NCI-H2171 (cell line): ENCODE measurements at places on chromosomes 2 and 18.

GRCh38 chr2:177165061-177165583 is 47.5 kb upstream of the HNRNPA3 start:
- no peak for DNase-seq

DNA sequence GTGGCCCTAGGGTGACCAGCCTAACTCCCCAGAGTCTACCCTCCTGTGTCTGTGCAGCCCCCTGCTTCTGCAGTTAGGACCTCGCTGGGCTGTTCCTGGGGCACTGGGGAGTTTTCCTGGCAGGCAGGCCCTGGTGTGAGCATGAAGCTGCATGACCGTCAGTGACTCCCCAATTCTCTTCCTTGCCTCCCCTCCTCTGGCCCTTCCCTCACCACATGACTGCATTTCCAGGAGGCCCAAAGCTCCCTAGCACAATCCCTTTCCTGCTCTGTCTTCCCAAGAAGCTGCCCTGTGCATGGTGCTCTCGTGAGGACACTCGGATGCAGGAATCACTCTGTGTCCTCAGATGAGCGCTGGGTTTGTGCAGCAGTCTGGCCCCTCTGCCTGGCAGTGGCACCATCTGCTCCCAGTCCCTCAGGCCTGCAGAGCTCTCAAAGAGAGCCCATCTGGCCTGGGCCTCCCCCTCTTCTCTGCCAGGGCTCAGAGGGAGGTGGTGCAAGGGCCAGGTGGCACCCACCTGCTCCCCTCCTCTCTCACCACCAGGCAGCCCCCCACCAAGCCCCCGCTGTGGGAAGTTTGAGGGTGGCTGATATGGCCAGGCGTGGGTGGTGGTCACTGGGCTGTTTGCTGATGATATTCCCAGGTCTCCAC is 125.6 kb upstream of the HS6ST1 start:
- DNase-seq = peak; percentile 76

DNA sequence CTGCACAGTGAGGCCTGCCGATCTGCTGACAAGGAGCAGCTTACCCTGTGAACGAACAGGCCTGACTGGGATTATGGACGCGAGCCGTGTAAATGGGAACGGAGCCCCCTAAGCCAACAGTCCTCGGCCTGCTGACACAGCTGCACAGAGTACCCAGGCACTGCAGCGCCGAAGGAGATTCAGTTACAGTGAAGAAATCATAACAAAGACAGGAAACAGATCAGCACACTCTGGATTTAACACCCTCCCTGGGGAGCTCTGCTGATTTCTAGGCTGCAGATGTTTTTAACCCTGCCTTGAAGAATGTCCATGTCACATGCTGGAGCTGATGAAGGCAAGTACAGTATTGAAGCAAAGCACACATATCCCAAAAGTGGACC is 43.4 kb downstream of the COLEC12 start:
- peak; percentile 70 for DNase-seq

GRCh38 chr2:241282555-241282954 is 32.9 kb downstream of the HDLBP start:
- no peak for DNase-seq

- DNase-seq = no peak
Measured at GRCh38 chr2:39099870-39100728, 20.8 kb downstream of the SOS1 start.

DNA sequence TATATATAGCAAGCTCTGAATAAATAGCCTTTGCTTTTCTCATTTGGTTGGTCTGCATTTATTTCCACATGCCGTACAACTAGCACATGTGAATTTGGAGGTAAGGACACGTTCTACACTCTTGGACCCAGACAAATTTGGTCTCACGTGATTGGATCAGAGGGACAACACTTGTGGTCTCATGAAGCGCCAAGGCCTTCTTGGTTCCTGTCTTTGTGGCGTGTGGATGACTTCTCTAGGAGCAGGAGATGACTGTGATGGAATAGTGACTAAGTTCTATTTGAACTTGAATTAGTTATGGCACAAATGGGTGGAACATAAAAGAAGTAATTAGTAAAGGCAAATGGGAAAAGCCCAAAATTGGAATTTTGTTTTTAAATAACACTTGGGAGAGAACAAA is 206.9 kb downstream of the BCL2 start:
- no peak for DNase-seq

- DNase-seq = no peak
Measured at GRCh38 chr2:74429487-74430451, 8.2 kb downstream of the WDR54 start.

GRCh38 chr2:428591-428990 is 140.7 kb upstream of the ALKAL2 start:
- no peak for DNase-seq

DNA sequence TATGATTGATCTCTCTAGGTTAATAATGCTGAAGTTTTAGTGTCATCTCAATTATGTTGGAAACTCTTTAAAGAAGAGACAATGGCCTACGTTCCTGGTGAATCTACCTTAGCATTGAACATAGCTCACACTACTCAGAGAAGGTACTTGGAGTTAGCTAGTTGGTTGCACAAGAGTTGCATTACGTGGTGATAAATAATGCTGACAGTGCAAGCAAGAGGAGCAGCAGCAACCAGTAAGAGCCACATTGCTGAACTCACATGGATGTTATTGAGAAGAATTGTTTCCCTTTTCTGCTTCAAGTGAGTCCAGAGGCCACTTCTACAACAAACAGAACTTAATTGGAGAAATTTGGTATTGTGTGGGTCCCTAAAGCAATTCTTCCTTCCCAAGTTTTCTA is 737.1 kb downstream of the TDRD15 start:
- DNase-seq = no peak

- DNase-seq = no peak
Measured at GRCh38 chr2:138421971-138422335, 79.6 kb upstream of the SPOPL start.

DNA sequence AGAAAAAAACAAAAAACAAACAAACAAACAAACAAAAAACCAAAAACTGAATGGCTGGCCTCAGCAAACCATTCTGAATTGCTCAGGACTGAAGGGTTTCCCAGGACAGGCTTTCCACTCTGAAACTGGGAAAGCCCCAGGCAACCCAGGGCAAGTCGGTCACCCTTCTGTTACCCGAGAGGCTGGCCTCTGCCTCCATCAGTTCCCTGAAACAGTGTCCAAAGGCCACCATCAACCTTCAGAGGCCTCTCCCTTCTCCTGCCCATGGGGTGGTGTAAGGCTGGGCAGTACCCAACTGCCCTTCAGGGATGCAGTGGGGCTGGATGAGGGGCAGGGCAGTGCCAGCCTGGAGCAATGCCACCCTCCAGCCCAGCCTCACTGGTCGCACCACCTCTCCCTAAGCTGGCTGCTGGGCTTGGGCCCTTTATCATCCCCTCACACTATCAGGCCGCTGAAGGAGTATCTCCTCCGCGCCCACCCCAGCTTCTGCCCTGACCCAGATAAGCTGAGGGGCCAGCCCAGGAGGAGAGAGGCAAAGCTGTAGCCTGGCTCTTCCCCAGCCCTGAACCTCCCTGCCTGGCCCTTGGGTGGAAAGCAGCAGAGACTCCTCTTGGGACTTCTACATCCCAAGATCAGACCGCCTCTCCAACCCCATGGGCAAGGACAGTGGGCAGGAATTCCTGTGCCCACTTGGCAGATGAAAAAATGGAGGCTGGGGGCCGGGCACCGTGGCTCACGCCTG is 35.9 kb downstream of the ZFP36L2 start:
- no peak for DNase-seq

- no peak for DNase-seq
Measured at GRCh38 chr2:121613774-121614173, 35.5 kb downstream of the CLASP1 start.

- DNase-seq = no peak
Measured at GRCh38 chr2:235820571-235820970, 326.7 kb downstream of the AGAP1 start.

GRCh38 chr2:201942531-201942930 is 91.1 kb upstream of the FZD7 start:
- DNase-seq = no peak

GRCh38 chr2:232340171-232340935 is 38.2 kb upstream of the ALPP start:
- no peak for DNase-seq

DNA sequence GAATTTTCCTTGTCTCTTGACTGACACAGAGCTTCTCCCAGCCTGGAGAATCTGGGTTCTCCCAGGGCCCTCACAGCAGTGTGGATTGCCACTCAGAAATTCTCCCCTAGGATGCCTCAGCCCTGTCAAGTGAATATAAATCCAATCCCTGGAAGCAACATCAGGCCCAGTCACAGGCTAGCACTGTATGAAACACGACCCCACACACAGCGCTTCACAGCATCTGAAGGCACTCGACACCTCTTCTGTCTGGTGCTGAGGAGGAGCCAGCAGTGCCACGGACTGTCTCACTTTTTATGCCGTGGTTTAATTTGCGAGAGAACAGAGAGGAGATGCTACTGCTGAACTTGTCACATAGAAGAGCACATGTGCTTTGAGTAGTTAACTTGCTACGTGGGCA is 164.5 kb downstream of the NAPG start:
- DNase-seq = no peak

DNA sequence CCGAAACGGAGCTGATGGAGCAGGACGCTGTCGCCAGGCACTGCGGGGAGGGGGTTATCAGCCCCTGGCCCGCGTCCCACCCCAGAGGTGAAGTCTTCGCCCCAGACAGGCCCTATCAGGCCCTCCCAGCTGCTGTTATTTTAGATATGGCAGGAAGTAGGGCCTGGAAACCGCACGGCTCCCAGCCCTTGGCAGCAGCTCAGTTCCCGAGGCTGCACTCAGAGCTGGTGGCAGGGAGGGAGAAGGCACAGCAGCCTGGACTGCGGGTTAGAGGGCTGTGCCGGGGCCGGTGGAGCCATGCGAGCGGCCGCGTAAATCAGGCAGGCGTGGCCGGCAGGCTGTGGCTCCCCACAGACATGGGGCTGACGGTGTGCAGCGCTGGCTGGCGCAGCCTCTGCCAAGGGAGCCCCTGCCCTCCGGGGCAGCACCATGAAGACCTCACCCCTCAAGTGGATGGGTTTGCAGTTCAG is 111.4 kb downstream of the NFATC1 start:
- no peak for DNase-seq

DNA sequence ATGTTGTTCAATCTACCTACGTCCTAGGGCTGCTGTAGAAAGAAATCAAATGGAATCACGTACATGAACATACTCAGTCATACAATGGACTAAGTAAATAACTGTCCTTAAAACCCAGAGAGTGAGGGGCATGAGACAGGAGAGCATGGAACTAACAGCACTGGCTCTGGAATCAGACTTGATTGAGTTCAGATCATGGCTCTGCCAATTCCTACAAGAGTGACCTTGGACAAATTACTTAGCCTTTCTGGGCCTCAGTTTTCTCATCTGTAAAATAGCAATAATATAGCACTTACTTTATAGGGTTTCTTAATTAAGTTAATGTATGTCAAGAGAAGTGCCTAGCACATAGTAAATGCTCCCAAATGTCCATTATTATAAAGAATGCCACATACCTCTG is 106.8 kb downstream of the HNRNPLL start:
- no peak for DNase-seq

- no peak for DNase-seq
Measured at GRCh38 chr2:88626171-88627054, 851 bp downstream of the EIF2AK3 start.
